ENCODE measurements at places on chromosomes 3 and 15.

DNA sequence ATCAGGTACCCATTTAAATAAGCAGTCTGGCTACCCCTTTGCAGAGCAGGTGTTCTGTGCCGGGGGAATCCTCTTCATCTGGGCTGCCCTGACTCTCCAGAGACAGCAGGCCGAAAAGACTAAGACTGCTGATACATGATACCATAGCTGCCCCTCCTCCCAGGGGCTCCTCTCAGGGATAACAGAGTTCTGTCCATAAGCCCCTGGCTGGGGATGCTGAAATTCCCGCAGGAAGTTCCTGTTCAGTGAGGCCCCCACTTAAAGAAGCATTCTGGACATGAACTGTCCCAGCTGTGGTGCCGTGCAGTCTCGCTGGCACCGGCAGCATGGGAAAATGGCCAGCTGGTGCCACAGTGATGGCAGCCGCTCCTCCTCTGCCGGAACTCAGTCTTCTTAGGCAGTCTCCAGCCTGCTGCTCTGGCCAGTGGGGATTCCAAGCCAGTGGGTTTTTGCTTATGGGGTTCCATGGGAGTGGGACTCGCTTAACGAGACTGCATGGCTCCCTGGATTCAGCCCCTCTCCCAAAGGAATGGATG, 1026.2 kb downstream of the NAALADL2 start:
- no peak for DNase-seq

DNA sequence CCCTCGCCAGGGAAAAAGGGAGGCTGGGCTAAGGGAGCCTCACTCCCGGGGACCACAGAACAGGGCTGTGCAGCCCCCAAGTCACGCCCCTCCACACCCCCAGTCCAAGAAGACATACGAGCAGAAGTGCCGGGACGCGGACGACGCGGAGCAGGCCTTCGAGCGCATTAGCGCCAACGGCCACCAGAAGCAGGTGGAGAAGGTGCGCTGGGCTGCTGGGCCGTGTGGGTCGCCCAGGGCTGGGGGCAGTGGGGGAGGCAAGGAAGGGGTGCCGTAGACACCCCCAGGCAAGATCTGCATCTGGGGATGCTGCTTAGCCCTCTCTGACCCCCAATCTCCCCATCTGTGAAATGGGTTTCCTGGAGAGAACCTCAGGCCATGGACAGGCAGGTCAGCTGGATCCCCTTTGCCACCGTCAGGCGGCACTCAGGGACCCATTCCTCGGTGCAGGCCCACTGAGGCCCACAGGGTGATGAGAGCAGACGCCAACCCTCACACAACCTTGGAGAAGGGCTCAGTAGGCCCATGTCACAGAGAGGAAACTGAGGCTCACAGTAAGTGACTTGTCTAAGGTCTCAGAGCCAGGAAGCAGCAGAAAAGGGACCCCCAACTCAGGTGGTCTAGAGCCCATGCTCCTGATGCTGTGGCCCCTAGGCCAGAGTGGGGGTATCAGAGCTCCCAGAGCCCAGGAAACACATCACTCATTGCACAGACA, 33.7 kb downstream of the PSTPIP1 start:
- peak; percentile 44 for DNase-seq

- DNase-seq: no peak
These were observed 47.5 kb upstream of the SELENOK start for GRCh38 chr3:53939086-53939582.

DNA sequence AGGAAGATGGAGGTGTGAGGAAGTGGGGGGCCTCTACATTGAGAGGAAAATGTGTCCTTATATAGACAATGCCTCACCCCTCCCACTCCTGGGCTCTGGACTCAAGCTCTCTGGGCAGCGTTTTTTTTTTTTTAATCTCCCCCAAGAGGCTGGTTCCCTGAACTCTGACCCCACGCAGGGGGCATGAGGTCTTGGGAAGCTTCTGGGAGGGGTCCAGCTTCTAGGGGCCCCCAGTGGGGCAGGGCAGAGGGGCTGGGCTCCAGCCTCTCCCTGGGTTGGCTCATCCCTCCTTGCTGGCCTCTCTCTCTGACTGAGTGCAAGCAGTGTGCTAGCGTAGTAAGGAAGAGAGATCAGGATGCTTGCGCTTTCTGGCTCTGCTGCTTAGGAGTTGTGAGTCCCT, 101.4 kb upstream of the HACD2 start:
- no peak for DNase-seq

DNA sequence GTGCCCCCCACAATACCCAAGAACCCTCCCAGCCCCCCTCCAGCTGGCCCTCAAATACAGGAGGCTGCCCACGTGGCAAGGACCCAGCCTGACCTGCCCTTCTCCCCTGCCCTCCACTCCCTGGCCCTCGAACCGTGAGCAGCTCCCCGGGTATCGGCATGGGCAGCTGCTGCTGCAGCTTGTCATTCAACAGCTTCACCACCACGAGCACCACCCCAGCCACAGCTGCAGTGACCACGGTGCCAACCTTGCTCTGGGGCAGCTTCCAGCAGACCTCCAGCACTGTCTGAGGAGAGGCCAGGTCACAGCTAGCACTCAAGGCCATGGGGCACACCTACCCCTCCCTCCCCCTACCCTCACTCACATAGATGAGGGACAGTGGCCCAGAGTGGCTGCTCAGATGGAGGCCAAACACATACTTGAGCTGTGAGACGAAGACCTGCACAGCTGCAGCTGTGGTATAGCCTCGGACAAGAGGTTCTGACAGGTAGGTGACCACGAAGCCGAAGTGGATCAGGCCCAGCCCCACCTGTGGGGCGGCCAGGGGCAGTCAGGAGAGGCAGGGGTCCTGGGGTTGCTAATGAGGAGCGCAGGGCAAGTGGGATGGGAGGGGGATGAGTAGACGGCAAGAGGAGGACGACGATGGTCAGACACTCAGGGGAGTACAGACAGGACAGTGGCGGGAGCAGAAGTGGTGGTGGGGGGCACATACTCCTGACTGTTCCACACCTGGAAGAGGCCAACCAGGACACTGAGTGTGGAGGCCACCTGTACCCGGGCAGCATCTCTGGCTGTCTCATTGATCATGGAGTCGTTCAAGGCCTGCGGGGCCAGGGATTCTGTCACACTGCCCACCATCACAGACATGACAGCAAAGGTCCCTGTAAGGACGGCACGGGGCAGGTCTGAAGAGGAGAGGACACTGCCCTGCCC, 3.5 kb downstream of the SLC26A6 start:
- DNase-seq: no peak

DNA sequence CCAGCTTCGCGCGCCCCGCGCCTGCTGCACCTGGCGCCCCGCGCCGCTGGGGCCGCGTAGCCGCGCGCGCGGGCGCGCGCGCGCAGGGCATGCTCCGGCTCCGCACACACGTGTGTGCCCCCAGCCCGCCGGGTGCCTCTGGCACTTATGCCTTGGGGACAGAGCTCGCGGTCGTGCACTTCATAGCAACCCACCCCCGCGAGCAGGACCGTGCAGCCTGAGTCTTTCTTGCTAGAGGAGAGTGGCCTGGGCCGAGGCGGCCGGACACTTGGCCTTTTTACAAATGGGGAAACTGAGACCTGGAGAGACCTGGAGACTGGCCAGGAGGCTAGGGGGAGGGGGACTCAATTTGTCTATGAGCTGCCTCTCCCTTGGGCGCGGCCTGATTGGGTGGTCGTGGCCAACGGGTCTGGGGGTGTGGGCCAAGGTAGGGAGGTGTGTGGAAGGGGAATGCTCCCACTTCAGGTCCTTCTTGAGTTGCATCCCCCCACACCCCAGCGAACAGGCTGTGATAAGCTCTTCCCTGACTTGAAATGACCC, 562 bp downstream of the NBEAL2 start:
- no peak for DNase-seq

GRCh38 chr3:159645874-159646273, 342.8 kb upstream of the IL12A start:
- no peak for DNase-seq

DNA sequence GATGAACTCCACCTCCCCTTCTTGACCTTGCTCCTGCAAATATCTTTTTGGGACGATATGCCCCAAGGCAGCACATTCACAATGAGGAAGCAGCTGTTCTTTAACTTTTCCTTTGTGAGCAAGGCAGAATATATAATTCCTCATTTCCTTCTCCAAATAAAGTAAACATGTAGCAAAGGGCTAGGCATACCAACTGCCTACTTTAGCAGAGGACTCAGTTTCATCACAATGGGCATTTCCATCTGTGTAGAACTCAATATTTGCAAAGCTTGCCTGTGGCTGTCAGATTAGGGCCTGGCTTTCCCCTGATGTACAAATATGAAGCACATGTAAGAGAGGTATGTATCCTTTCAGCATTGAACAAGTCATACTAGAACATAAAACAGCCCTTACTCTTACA, 366.9 kb downstream of the RSL24D1 start:
- no peak for DNase-seq

- no peak for DNase-seq
These were observed 28.0 kb downstream of the DNAJC19 start for GRCh38 chr3:180961552-180961951.

GRCh38 chr15:58313810-58314592, 117.8 kb upstream of the LIPC start:
- DNase-seq: no peak

- DNase-seq: no peak
These were observed 22.1 kb downstream of the HDAC11 start for GRCh38 chr3:13501958-13502790.

- DNase-seq: no peak
These were observed 45.4 kb downstream of the COMMD2 start for GRCh38 chr3:149706905-149707304.

- DNase-seq: peak; percentile 56
These were observed 69.3 kb downstream of the MESD start for GRCh38 chr15:80920271-80920699.

GRCh38 chr3:187521546-187521945, 148.6 kb downstream of the SST start:
- DNase-seq: no peak

GRCh38 chr15:81294516-81294880, 29.4 kb downstream of the STARD5 start:
- DNase-seq: no peak

- DNase-seq: peak; percentile 44
These were observed 2.0 kb downstream of the ABTB1 start for GRCh38 chr3:127674790-127675189.

DNA sequence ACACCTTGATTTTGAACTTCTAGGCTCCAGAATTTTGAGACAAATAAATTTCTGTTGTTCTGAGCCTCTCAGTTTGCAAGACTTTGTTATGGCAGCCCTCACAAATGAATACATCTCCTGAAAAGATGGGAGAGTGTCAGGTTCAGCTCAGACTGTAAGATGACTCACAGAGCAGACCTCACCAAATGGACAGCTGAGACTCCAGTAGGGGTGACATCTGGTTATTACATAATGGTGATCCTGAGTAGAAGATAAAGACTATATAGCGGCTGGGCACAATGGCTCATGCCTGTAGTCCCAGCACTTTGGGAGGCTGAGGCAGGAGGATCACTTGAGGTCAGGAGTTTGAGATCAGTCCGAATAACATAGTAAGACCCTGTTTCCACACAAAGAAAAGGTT, 26.2 kb upstream of the MTMR14 start:
- no peak for DNase-seq

GRCh38 chr3:81707996-81708395, 53.4 kb downstream of the GBE1 start:
- no peak for DNase-seq

- DNase-seq: peak; percentile 65
These were observed 798 bp downstream of the GCHFR start for GRCh38 chr15:40764629-40765103.

- no peak for DNase-seq
These were observed 106.3 kb upstream of the BOC start for GRCh38 chr3:113105093-113105449.

GRCh38 chr3:48412375-48413001, 17.4 kb downstream of the PLXNB1 start:
- no peak for DNase-seq
